Activated T-helper 1 cell treated with anti-CD3 and anti-CD28 coated beads, Interleukin-12 subunit alpha, Interleukin-12 subunit beta, Interleukin-2, Interleukin-4 antibody, amounts not matched to agents 30 ng/mL and 10 ng/mL and 1 ng/mL, durations not matched to agents 14 hours and 24 hours and 36 hours (primary cell): ENCODE measurements at places on chromosomes 16 and 17. TPM values are rescaled to one million over a fixed set of nuclear protein-coding genes. Genes with fewer than 3 reads are reported as not detected.

ITGB4 gene
- 1.4 and 2.7 TPM in 2 replicates for total RNA-seq

BCL6B gene
- total RNA-seq, result 1.5 and 2.5 TPM in 2 replicates

NXPH3 gene
- total RNA-seq, result not detected in 2 replicates

AOC3 gene
- total RNA-seq, result 1.9 and 3.7 TPM in 2 replicates

CFAP97D1 gene
- not detected in 2 replicates for total RNA-seq

GDPD3 gene
- 4.3 and 6.3 TPM in 2 replicates for total RNA-seq

C17orf100 gene
- total RNA-seq, result 1.6 and 1.7 TPM in 2 replicates

G6PC1 gene
- not detected in 2 replicates for total RNA-seq

PPY gene
- not detected in 2 replicates for total RNA-seq

FAM171A2 gene
- 0.10 and 0.29 TPM in 2 replicates for total RNA-seq

SMIM36 gene
- not detected in 2 replicates for total RNA-seq

TMEM94 gene
- 67.0 and 70.4 TPM in 2 replicates for total RNA-seq

PLLP gene
- total RNA-seq, result 0.26 TPM in 1 of 2 replicates, not detected in the other

BMERB1 gene
- 16.0 and 17.4 TPM in 2 replicates for total RNA-seq

SRRM2 gene
- 631 and 639 TPM in 2 replicates for total RNA-seq

NUPR1 gene
- total RNA-seq, result not detected in 2 replicates
